ENCODE measurements at places on chromosomes 5 and 9.

DNA sequence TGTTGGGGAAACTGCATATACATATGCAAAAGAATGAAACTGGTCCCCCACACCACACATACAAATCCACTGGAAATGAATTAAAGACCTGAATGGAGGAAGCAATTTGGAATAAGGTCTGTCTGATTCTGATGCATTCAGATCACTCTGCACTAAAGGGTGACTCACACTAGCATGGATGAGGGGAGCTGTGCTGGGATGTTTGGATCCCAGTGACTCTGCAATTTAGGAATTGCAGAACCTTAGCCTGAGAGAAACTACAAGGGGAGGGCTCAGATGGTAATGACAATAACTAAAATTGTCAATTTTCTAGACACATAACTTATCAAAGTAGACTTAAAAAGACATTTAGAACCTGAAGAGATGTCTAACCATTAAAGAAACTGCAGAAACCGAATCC lies 312.0 kb downstream of the CDK5RAP2 start:
- DNase-seq: no peak

GRCh38 chr5:165258197-165258771 lies 1752.9 kb downstream of the MAT2B start:
- no peak for DNase-seq

GRCh38 chr5:42285230-42285629 lies 138.0 kb upstream of the GHR start:
- DNase-seq: no peak

DNA sequence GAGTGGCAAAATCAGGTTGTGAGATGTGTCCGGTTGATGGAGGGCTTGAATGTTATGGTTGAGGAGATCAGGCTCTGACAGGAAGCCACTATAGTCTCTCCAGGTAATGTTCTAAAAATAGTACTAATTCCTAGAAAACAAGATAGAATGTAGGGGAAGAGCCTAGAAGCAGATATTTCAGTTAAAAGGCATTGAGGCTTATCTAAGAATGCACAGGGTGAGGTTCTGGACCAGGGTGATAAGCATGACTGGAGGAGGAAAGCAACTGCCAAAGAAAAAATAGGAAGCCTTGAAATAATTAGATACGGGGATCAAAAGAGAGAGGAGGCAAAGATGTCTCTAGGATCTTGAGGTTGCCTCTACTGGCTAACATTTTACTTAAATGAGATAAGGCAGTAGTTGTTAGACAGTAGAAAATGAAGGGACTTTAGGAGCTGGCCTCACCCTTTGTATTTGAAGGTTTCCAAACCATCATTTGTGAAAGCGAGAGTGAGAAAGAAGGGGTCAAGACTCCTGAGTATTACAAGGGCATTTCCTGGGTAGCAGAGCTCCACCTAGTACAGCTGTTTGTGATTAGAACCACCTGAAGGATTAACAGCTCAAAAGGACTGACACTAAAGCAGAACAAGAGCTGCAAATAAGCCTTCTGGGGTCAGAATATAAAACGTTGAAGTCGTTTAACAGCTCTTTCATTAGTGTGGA lies 15.4 kb upstream of the ARL15 start:
- DNase-seq: no peak

DNA sequence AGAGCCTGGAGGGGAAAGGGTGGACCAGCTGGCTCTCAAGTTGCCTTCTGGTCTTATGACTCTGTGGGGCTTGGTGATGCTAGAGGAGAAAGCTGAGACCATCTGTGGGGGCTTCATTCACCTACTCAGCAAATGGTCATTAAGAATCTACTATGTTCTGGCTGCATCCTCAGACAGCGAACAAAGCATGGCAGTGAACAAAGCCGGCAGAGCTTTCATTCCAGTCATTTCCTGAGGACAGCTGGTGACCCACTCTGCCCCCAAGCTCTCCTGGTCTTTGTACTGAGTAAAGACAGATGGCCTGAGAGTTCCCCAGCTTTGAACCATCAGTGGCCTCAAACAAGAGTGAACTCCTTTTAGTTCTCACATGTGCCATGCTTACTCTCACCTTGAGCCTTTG lies 48.0 kb downstream of the FGF1 start:
- DNase-seq: no peak

DNA sequence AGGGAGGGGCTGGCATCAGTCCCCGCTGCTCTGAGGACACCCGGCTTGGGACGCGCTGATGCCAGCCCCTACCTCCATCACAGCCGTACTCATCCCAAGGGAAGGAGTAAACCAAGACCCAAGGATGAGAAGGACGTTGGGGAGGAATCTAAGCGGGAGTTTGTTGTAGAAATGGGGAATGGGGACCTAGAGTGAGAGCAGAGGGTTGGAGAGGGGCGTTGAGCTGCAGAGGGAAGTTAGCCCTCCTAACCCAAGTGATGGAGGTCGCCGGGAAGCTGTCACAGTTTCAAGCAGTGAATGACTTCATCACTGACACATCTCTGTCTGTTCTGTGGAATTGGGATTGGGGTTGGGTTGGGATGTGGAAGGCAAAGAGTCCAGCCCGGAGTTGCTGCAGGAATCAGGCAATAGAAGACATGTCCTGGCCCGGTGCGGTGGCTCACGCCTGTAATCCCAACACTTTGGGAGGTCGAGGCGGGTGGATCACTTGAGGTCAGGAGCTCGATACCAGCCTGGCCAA lies 759 bp upstream of the SUSD1 start:
- no peak for DNase-seq

DNA sequence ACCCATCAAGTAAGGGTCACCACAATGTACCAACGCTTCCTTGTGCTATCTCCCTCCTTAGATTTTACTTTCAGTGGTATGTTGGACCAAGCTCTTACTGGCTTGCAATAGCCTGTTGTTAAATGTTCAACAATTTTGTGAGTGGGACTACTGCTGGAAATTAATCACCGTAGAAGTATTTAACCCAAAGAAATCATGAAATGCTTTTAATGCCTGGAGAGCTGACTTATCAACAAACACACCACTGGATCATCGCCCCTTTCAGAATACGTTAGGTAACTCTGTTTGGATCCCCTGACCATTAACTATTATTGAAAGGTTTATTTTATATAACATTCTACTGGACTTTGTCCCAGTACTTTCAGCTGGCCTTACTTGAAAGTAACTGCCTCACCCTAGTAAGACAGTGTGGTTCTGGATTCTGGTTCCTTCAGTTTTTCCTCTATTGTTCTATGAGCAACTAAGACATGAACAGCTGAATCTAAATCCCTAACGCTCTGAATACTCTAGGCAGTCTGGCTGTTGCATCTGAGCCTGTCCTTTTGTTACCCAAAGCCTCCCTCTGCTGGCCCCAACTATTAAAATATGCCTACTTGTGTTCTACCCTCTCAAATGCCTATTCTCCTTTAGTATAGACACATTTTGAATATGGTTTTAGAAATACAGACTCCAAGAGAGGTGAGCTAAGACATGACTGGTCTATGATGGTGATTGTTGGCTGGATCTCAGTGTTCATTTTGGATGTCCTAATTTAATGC lies 1203.4 kb upstream of the DMAC1 start:
- no peak for DNase-seq

- DNase-seq: no peak
These were observed 267.5 kb downstream of the NR3C1 start for GRCh38 chr5:143135832-143136551.

DNA sequence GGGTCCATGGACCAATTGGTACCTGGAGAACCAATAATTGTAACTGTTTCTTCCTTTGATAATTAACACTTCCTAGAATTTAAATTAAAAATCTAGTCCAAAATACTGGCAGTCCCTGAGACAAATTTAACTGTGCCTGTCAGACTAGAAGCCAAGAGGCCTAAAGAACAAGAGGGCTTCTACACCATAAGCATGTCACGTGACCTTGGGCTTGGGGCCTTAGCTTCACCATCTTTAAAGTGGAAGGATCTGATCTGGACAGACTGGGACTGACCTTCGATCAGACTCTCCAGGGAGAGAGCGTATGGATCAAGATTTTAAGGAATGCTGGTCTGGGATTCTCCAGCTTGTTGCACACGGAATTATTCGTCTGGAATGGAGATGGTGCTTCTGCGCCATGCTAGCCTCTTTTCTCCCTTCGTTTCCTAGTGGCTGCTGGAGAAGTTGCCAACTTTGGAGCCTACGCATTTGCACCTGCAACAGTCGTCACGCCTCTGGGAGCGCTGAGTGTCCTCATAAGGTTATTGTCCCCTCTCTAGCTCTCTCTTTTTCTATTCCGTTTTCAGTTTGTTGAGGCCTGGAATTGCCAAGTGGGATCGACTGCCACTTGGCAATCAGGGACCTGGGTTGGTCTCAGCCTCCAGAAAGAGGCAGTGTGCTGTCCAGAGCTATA lies 8.4 kb downstream of the NIPAL4 start:
- no peak for DNase-seq

- DNase-seq: no peak
These were observed 72.0 kb upstream of the RFX3 start for GRCh38 chr9:3597792-3598191.

DNA sequence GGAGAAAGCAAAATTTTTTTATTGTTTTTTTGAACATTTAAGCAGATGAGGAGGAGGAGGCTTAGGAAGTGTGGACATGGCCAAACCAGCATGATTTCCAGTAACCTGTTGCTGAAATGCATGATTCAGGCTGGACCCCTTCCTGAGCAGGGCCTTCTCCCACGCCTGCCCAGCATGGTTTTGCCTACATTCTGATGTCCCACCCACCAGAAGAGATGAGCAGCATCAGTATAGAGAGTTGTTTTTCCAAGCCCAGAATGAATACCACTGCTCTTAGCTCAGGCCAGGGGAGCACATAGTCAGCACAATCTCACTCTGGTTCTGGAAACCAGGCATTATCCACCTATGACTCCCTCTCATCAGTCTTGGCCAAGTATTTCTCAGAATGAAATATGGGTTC lies 90.1 kb downstream of the PAPPA start:
- no peak for DNase-seq

DNA sequence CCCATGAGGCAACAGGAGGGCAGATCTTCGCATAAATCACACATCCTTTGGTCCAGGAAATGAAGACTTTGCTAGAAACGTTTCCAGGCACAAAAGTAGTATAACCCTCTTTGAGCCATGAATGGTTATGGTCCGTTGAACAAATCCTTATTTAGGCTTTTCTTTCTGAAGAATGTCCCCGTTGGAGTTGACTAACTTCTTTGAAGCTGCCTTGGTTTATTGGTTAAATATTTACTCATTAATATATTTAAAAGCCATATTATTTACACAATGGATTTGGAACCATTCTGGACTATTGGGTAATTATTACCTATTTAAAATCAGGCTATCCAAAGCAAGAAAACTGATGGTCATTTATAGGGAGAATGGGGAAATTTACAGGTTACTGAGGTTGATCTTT lies 347.6 kb upstream of the SLC30A5 start:
- DNase-seq: no peak

DNA sequence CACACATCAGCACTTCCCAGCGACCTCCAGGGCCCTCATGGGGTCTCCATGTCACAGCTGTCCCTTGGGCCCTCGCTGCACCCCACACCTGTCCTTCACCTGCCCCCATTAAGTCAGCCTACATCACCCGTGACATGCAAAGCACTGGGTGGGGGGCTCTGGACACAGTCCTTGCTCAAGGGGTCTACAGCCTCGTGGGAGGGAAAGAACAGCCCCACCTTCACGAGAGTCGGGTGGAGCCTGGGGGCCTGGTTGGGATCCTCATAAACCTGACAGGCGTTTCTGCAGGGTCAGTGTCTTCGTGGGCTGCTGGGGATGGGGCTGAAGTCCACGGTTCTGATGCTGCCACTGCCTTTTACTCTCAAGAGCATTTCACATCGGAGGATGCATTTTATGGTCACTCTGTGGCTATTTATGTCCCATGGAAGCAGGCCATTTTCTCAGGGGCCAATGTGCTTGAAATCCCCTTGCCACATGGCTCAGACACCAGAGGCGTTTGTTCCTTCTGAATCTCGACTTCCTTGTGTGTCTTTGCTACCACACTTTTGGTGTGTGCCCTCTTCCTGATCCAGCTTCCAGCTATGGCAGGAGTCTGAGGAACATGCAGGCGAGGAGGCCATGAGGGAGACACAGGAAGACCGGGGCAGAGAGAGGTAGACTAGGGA lies at the start of gene OR2V1:
OR2V1 (minus strand) TSS at position 338 of the 665 bp plus-strand sequence. CDS start 5,865 bp downstream, outside the sequence.
- no peak for DNase-seq
